ENCODE measurements at places on chromosomes 5 and 9.

- no peak for DNase-seq
These were observed 82.5 kb downstream of the ESM1 start for GRCh38 chr5:54902791-54903473.

DNA sequence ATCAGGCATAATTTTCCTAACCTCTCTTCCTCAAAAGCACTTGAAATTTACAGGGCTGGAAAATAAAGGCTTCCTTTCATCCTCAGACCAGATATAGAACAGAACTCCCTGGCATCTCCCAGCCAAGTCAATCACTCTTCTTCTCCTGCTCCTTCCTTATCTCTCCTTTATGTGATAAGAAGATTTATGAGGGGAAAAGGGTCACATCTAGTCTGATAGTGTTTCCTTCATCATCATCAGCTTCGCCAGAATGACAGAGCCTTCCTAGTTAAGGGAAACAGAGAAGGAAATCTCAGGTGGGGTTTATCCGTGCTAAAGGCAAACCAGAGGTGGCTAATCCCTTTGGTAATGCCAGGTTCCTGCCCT lies 36.2 kb downstream of the LIX1 start:
- DNase-seq = no peak

GRCh38 chr9:99178912-99179872 lies 42.5 kb downstream of the ALG2 start:
- no peak for DNase-seq

- no peak for DNase-seq
These were observed 27.6 kb downstream of the KIF4B start for GRCh38 chr5:155040984-155041653.

- DNase-seq = no peak
These were observed 78.0 kb downstream of the OTULIN start for GRCh38 chr5:14742498-14742897.

- DNase-seq = no peak
These were observed 30.9 kb downstream of the SARDH start for GRCh38 chr9:133707065-133707762.

Measured in RKO (cell line).